ENCODE measurements at places on chromosomes 6 and 20.

DNA sequence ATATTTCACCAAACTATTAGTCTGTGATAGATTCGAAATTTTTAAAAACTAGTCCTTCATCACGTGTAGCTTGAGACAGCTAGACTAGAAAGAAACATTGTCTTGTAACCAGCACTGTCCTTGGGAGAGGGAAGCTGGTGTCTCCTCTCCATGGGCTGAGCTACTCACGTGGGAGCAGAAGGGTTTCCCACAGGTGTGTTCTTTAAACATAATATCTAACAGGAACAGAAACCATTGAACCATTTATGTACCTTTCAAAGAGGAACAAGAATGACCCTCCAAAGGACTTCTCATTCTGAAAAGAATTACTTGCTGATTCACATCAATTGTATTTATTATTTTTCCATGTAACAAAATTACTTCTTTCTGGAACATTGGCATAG lies 72.4 kb upstream of the SYNJ2 start:
- no peak for DNase-seq

DNA sequence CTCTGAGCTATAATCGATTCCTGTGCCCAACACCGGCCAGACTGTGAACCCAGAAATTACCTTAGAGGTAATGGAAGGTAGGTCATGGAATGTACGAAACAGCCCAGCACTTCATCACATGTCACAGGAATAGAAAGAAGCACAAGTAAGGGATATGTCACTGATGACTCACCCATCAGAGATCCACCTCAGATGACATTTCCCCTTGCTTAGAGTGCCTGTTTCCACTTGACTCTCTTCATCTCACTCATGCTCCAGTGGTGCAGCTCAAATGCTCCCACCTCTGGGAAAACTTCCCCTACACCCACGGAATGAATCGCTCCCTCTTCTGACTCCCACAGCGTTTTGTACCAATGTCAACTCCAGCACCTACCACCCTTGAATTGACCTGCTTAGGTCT lies 381.6 kb upstream of the CNR1 start:
- DNase-seq = no peak

DNA sequence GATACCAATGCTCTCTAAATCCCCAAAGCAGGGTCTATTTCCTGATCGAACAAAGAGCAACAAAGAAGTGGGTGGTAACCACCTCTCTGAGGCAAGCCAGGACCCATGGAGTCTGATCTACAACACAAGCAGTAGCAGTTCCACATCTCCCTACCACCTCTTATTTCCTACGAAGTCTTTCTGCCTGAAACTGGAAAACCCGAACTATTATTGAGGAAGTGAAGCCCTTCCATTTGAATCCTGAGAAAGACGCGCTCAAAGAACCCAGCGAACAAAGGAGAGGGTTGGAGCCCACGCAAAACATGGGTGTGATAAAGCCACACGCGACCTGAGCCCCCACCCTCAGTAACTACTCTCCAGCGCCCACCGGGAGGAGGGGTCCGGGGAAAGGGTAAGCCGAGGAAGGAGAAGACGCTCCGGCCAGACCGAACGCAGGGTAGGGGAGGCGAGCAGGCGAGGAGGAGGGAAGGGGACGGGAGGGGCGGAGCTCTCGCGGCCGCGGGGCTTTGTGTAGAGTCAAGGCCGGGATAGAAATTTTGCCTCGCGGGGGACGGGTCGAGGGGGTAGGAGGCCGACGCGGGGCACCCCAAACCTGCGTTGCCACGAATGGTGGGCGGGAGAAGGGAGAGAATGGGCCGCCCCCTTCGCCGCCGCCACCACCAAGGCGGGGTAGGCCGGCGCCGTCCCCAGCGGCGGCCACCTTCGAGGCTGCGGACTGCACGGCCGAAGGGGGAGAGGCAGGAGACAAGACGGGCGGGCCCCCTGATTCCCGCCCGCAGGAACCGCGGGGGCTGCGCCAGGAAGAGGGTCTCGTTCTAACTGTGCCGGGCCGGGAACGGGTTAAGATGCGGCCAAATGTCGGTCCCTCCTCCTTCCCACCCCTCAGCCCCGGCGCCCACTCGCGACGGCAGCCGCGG lies 802 bp downstream of the HDAC2 start:
- DNase-seq = peak; percentile 66

- DNase-seq = no peak
Measured at GRCh38 chr6:158646023-158646910, 1.7 kb upstream of the DYNLT1 start.

DNA sequence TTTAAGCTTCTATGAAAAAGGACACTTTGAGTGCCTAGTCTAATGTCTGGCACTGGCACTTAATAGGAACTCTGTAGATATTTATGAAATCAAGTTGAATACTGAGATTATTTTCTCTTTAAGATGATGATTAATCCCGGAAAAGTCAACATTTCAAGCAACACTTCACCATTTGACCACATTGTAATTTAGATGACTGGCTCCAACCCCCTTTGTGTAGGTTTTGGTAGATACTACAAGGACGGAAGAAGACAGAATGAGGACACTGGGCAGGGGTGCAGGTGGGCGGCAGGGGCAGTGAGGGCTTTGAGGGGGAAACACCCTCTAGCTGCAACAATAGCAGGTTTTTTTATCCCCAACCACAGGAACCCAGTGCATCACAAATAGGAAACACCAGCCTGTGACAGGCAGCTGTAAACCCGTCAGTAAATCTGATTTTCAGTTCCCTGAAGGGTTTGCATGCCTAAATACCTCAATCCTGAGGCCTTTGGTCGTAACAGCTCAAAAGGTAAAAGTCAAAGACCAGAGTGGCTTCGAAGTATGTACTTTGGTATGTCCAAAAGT lies 4.6 kb downstream of the DTNBP1 start:
- no peak for DNase-seq

DNA sequence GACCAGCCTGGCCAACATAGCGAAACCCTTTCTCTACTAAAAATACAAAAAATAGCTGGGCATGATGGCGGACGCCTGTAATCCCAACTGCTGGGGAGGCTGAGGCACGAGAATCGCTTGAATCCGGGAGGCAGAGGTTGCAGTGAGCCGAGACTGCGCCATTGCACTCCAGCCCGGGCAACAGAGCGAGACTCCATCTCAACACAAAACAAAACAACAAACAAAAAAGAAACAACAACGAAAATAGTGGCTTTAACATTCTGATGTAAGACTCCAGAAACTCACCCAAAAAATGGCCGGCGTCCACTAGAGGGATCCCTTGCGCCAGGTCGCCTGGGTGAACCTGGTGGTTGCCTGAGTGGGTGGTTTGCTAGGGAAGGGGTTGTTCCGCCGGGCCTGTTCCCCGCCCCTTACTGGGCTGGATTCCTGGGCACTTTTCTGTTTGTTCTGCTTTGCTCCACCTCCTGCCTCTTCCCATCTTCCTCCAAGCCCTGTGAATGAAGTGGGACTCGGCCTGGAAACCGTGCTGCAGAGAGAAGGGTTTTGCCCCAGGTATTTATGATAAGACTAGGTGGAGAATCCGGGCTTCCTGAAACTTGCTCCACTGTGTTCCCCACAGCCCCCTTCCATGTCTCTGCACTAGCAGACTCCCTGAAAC lies 1.5 kb downstream of the PABPC1L start:
- peak; percentile 54 for DNase-seq

DNA sequence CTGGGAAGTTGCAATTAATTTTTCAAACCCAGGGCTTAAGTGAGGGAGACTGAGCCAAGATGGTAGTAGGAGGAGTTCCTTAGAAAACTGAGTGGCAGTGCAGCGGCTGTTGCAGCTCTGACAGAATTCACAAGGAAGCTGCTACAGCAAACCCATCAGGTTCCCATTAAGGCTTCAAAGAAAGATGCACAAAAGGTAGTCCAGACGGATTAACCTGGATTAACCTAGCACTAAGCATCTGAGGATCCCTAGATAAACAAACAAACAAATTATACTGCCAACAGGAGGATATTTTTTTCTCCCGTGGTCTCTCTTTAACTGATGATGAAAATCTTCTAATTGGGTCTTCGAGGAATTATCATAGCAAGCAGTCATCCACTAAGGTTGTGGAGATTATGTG lies 5.2 kb downstream of the TENT5A start:
- DNase-seq = no peak

GRCh38 chr6:27830212-27830599 lies 82.0 kb downstream of the OR2B2 start:
- no peak for DNase-seq

GRCh38 chr20:5871459-5872410 lies 78.6 kb downstream of the TRMT6 start:
- DNase-seq = no peak

GRCh38 chr6:18265787-18266522 lies 1.6 kb upstream of the DEK start:
- DNase-seq = no peak

- DNase-seq = no peak
Measured at GRCh38 chr20:50121858-50122271, 8.9 kb upstream of the UBE2V1 start.

- DNase-seq = no peak
Measured at GRCh38 chr6:105300090-105300489, 102.8 kb downstream of the PREP start.

DNA sequence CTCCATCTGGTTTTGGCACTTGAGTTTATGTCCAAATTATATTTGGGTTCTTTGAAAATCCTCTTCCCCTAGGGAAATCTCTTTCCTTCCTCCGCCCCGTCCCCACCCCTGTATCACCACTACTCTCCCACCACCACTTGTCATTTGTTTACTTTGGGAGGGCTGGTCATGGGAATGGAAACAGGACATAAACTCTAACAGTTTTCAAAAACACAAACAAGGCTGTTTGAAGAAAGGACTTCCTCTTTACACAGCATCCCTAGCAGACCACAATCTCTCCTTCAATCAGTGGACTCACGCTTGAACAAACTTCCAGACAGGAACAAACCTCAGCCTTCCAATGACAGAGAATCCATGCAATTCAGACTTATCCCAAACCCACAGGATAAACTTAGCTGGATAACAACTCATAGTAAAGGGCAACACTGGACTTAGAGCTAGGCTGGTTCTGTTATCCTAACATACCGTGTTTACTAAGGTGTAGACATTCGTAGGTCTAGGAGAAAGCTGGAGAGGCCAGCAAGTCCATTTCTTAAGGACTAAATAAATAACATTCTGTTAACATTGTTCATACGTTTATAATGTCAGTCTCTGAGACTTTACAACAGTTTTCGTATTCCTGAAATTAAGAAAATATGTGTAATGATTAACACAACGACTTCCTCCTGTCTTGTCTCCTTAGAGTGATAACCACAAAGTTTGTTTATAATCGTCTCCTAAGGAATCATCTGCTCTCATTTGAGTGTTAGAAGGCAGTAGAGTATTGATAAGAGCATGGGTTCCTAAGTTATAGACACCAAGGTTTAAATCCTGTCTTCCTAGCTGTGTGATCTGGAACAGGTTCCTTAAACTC lies 44.1 kb upstream of the CTAGE9 start:
- DNase-seq = no peak

Data from lung microvascular endothelial cell (primary cell).